GM04503 (cell line): ENCODE measurements at places on chromosomes 12 and 14.

- no peak for DNase-seq
Measured at GRCh38 chr12:105804591-105805265, 334.0 kb downstream of the NUAK1 start.

DNA sequence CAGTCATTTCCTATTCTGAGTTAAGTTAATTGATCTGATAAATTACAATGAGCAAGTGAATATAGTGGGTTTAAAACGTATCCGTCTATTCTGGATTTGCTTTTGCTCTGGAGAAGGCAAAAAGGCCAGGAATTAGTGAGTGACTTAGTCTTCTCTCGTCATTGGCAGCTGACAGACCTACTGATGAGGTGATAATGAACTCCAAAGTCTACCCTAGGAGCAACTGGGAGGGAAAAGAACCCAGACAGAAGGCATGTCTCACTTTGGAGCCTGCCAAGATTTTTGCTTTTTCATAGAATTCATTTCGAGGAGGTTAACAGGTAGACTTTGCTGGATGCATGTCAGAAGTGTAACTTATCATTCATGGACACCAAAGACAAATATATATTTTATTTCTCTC, 270.3 kb downstream of the FBXL14 start:
- DNase-seq: no peak

DNA sequence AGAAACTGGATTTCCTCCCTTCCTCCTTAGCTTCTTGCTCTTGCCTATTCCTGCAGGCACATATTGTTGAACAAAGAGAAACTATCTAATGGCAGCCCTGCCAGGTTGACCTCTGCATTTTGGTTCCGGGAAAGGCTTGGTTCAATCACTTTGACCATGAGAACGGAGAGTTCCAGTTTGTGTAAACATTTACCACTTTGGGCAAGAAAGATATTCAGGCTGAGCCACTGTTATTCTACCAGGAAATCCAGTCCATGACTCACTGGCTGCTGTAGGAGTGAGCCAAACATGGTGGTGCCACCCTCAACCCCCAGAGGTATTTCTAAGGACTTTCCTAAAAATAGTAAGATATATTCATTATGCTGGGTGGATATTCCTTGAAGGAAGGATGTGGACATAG, 242.2 kb upstream of the OR4E1 start:
- DNase-seq: no peak

DNA sequence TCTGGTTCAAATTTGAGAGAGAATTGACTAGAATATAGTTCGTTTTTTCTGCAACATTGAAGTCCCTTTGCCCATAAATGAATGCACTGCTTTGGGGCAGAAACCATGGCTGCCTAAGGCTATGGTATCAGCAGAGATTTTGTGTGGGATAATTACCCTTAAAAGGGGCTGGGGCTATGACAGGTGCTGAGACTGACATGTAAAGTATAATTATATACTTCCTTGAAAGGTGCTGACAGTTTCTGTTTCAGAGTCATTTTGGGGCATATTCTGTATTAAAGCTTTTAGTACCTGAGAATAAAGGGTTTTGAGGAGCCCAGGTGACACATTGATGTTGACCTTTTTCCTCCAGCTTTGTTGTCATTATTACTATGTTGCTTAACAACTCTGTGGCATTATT, 150.3 kb upstream of the PTPRQ start:
- DNase-seq: no peak

DNA sequence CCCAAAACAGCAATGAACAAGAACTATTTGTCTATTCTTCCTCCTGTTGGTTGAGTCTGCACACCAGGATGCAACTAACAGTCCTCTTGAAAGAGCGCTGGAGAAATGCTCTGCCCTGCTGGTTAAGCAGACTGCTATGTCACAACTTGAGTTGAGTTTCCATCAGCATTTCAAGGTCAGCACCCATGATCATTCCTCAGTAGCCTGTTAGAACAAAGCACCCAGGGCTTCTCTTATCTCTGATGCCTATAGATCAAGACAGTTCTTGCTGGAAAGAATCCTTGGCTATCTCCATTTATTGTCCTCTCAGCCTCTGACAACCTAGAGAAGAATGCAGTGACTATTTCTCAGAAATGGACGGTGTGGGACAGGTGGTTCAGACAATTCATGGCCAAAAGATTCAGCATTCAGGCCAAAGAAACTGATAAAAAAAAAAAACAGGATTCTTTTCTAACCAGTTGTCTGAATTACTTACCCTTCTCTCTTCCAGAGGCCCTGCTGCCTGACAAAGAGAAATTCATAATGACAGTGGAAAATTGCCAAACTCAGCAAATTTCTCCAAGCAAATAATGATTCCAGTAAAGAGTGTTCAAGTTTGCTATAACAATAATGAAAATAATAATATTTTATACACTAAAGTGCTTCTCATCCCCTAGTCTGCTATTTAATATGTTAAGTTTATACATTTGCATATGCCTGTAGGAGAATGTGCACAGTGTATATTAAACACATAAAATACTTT, 306.7 kb downstream of the EMP1 start:
- no peak for DNase-seq

- DNase-seq: no peak
Measured at GRCh38 chr14:92819011-92819597, 25.0 kb downstream of the GOLGA5 start.

- no peak for DNase-seq
Measured at GRCh38 chr12:12892681-12893141, 1.3 kb downstream of the GPRC5A start.

- DNase-seq: no peak
Measured at GRCh38 chr12:34244608-34245007, 222.3 kb downstream of the ALG10 start.

DNA sequence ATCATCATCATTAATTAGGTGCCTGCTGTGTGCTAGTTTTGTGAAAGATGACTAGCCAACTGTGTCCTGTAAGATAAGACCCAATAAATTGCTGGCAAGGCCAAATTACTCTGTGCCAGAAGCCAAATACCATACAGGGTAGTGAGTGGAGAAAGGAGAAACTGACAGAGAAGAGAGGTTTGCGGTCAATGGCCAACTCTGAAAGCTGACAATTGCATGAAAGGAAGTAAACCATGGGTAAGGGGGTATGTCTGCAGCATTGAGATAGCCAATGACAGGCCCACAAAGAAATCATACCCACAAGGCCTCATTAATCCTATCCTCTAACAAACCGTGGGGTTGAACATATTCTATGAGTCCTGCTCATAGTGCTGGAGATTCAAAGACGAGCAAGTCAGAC, 236.6 kb upstream of the CCDC196 start:
- no peak for DNase-seq

DNA sequence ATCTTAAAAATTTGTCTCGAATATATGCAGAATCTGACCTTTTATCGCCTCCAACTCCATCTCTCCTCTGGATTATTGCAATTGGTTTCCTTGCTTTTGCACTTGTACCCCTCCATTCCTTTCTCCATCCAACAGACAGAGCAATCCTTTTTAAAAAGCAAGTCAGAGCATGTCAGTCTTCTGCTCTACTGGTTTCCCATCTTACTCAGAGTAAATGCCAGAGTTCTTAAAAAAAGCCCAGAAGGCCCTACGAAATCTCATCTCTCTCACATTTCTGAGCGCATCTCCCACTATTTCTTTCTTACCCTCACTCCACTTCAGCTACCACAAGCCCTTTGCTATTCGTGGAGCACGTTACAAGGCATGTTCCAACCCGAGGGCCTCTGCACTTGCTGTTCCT, 236.9 kb upstream of the DDHD1 start:
- DNase-seq: no peak
